ENCODE measurements at places on chromosomes 2 and 18.

DNA sequence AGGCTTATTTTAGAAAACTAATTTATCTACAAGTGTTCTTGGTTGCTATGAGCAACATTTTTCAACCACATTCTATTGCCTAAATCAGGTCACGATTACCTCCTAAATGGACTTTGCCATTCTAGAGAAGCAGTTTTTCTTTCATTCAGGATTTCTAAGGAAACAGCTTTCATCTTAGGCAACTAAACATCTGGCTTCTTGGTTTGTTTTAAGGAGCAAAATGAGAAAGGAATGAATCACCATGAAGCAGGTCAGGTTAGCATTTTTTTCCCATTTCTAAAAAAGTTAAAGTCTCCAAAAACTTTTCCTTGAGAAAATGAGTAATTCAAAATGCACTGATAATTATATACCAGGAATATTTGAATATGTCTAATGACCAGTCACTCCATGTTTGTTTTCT is 114.8 kb downstream of the GAREM1 start:
- no peak for DNase-seq

DNA sequence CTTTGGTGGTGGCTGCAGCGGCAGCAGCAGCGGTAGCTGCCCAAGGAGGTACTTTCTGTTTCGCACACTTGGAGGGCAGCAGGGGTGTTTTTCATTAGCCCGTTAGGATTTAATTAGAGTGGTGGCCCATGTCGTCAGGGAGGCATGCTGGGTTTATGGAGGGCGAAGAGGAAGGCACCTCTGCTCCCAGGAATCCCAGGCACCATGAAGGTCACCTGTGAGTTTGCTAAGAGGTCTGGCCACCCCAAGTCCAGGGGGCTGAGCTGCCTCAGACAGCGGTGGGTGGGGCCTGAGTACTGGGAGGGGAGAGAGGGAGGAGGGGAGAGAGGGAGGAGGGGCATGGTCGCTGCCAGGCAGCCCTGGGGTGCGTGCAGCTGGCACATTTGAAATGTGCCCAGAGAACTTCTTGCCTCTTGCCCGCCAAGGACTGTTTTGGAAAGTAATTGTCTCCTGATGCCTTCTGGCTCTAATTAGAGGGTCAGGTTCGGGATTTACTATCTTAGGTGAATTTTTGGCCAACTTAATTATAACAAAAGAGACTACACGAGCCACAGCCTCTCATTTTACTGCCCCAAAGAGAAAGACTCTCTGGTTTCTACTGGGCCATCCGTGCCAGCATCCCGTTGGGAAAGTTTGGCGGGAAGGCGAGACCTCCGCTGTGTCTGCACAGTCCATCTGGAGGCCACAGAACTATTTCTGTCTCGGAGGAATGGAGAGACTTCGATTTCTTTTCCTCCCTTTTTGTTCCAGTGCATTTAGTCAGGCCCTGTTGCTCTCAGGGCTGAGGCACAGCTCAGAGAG is 62.0 kb downstream of the GLI2 start:
- no peak for DNase-seq

GRCh38 chr2:226983895-226984749 is 148.3 kb downstream of the RHBDD1 start:
- DNase-seq: no peak

GRCh38 chr2:179952658-179953057 is 54.4 kb downstream of the CWC22 start:
- DNase-seq: no peak

GRCh38 chr2:96898641-96899412 is 28.9 kb upstream of the SEMA4C start:
- no peak for DNase-seq

- DNase-seq: no peak
Measured at GRCh38 chr18:66872277-66872676, 268.4 kb upstream of the CDH19 start.

GRCh38 chr2:236774171-236774570 is 204.5 kb downstream of the ACKR3 start:
- no peak for DNase-seq

DNA sequence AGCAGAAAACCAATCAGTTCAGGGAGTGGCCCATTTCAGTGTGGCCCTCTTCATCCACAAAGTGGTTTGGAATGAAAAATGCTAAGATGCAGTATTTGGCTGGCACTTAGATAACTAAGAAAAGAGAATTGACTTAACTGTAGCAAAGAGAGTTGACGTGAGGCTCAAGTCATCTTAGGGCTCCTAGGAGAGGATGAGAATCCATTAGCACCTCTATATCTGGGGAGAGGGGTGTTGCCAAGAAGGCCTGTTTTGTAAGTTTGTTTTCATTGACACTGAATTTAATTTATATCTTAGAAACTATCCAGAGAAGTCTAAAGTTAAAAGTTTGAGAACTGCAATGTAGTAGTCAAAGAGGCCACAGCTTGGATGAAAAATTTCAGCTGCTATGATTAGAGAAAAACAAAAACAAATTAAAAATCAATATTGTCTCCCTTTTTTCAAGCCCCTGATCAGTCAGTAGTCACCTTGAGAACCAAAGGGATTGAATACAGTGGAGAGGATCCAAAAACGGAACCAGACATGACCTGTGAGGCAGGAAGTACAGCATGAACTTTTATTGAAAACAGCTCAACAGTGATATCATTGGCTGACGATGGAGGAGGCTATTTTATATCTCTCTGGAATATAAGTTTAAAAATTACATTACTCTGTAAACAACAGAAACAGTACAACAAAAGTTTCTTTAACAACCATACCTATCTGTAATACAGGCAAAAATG is 52.7 kb downstream of the PHLPP1 start:
- no peak for DNase-seq

DNA sequence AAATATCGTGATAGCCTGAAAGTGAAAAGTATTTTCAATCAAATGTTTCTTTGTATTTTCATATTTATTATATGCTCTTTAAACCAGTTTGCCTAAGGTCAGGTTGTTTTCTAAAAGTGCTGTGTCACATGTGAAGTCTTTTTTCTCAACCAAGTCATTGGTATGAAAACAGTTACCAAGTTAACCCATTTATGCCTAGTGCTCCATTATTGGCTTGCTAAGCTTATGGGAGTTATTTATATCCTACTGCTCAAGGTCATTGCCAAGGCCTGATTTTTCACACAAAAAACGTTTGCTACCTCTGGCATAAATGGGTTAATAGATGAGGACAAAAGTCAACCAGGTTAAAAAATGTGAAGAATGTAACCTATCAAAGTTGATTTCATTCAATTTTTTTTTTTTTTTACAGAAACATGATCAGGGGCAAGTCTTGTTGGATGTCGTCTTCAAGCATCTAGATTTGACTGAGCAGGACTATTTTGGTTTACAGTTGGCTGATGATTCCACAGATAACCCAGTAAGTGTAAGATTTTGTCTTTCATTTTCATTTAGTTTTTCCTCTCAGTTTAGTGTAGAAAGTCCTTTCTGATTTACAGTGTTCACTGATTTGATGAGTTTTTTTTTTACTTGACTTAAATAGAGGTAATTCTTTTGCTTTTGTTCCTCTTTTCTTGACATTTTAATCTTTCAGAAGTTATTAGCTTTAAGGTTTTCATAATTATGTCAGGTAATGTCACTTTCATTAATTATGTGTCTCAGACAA is 102.6 kb downstream of the PTPN4 start:
- no peak for DNase-seq

DNA sequence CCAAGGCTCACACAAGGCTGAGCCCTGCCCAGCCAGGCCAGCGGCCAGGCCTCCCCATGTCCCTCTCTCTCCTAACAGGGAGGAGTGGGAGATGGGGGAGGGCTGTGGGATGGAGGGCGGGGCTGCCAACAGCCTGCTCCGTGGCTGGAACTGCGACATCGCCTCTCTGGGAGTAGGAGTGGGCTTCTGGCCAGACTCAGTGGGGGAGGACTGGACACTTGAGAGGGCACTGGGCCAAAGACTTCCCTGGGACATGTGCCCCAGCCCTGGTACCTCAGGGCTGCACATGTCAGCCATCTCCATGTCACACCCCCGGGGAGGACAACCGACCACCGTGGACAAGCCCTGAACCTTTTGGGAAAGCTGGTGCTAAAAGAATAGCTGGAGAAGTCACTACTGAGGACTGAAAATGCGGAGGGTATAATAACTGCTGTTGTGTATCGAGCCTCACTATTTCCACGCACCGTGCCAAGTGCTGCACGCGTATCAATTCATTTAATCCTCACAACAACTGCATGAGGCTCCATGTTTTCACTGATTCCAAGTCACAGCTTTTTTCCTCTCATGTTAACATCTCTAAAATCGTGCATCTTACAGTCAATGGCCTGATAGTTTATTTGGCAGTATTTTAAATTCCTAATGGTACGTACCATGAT is 127.3 kb downstream of the MSH2 start:
- DNase-seq: no peak

- no peak for DNase-seq
Measured at GRCh38 chr2:217404236-217404760, 544.4 kb upstream of the TNP1 start.

GRCh38 chr2:75498907-75499306 is 61.8 kb downstream of the EVA1A start:
- DNase-seq: no peak

- no peak for DNase-seq
Measured at GRCh38 chr2:146143971-146144370, 1624.1 kb upstream of the ZEB2 start.

- peak; percentile 62 for DNase-seq
Measured at GRCh38 chr2:168211664-168212163, 35.7 kb downstream of the STK39 start.

- DNase-seq: no peak
Measured at GRCh38 chr2:46161911-46162310, 135.3 kb upstream of the EPAS1 start.

- no peak for DNase-seq
Measured at GRCh38 chr18:14769381-14769780, 21.4 kb downstream of the ANKRD30B start.

DNA sequence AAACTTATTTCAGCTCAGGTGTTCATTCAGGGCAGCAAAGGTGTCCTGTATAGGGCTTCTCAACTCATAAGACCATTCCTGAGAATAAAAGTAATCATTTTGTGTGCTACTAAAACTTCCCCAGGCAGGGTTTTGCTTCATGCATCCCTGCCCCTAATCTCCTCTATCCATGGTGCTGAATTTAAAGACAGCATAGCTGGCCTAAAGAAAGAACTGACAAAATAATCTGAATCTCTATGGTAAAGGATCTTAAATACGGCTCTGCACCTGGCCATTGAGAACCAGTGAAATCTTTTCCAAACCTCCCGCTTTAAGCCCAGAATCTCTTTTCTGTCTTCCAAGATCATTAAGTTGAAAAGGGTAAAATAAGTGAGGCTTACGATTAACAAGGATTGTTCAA is 292.1 kb upstream of the KLHL29 start:
- no peak for DNase-seq

GRCh38 chr2:168021800-168022587 is 225.4 kb downstream of the STK39 start:
- DNase-seq: no peak

DNA sequence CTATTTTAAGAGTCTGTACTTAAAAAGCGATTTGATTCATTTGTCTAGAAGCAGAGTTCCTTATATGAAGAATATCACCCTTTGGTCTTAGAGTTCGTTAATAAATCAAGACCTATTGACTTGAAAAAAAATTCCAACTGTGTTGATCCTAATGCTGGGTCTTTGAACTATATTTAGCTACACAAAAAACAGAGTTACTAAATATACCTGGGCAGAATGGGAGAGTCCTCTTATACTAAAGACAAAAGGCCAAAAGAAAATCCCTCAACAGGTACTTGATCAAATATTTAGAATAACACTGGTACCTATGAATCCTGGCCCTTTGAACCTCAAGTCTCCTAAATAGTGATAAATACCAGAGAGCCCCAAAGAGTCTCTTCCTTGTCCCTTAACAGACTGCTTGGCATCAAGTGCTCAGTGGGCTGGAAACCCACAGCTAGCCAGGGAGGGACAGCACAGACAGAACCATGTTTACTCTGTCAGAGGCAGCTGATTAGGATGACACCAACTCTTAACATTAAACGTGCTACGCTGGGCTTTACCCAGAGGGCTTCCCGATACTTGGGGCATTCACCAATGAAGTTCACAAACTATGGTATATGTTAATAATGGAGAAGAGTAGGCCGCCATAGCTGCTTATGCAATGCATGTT is 95.1 kb downstream of the FIGN start:
- DNase-seq: no peak

GRCh38 chr2:219021591-219021990 is 19.7 kb downstream of the CFAP65 start:
- no peak for DNase-seq

DNA sequence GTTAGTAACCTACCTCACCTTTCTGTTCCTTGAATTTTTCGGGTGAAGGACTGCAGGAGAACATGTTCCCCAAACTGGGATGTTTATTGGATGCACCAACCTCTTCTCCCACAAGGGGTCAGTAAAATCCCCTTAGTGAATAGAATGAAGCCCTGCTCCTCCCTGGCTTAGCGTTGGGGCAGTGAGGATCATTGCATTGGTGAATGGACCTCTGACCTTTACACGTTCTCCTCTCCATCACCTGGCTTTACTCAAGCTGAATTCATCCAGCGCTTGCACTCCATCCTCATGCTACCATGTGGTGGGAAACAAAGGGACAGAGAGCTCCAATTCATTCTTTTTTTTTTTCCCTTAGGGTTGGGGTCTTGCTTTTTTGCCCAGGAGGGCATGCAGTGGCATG is 157.2 kb downstream of the MIB1 start:
- peak; percentile 40 for DNase-seq

- DNase-seq: no peak
Measured at GRCh38 chr2:176285321-176285720, 16.1 kb downstream of the MTX2 start.

GRCh38 chr2:66729416-66730330 is 294.7 kb downstream of the MEIS1 start:
- no peak for DNase-seq

- no peak for DNase-seq
Measured at GRCh38 chr18:45399146-45399545, 216.1 kb upstream of the SLC14A2 start.

DNA sequence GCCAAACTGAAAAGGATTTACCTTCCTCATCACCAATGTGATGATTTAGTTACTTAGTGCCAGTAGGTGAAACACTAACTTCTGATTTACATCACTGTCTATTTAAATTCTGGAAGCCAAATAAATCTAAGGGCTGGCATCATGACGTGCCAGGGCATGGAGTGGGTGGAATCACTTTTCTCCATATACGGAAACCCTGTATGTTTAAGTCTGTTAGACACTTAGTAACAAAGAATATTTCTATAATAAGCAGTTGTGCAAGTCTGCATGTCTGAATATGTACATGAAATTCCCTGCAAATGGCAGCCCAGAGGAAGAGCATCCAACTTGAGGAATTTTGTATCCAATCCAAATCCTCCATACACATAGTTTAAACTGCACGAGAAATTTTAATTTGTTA is 243.1 kb upstream of the SMAD7 start:
- DNase-seq: no peak

DNA sequence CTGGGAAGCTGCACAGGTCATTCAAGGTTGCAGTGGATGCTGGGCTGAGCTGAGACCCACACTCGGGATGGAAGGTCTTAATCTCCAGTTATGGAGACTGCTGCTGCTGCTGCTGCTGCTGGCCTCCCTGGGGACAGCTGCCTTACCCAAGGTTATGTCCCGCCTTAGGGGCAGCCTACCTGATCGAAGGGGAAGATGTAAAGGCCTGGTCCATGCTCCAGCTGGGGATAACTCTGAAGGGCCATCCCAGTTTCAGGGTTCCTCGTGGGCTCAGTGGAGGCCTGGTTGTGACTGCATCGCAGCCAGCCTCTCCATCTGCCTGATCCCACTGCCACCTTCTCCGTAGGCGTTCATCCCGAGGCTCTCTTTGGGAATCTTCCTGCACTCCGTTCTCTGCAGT is 33.0 kb downstream of the RHOB start:
- no peak for DNase-seq

All from stimulated activated CD4-positive, alpha-beta T cell treated with anti-CD3 and anti-CD28 coated beads, Interleukin-12 subunit alpha, Interleukin-12 subunit beta, amount 100 ng/mL, for 48 hours (primary cell).